ENCODE measurements at places on chromosomes 2 and 18. TPM values are rescaled to one million over a fixed set of nuclear protein-coding genes. Genes with fewer than 3 reads are reported as not detected.

Gene CFC1
- not detected for total RNA-seq

Gene SLC9A4
- total RNA-seq = 0.07 TPM

Gene RAD51AP2
- total RNA-seq = 0.17 TPM

Gene SCYGR4
- total RNA-seq = not detected

All from mammary epithelial cell (primary cell).